ENCODE measurements at places on chromosomes 6 and 20.

DNA sequence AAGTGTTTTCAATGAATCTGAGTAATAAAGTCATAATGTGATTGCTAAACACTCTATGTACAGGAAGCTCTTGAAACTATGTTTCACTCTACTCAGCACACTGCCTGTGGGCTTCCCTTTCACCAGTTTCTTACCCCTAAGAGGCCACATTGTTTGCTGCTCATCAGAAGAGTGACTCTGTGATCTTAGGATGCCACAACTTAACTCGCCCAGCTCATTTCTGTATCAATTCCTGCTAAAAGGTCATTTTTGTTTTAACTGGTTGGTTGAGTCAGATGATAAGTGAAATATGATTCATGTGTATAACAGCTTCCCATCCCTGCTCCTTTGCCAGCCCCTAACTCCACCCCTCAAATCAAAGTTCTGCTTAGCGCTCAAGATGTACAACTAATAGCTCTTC lies 9.8 kb upstream of the NDUFAF4 start:
- DNase-seq = no peak

- DNase-seq = no peak
Measured at GRCh38 chr6:25753079-25753478, 1.5 kb upstream of the SLC17A4 start.

DNA sequence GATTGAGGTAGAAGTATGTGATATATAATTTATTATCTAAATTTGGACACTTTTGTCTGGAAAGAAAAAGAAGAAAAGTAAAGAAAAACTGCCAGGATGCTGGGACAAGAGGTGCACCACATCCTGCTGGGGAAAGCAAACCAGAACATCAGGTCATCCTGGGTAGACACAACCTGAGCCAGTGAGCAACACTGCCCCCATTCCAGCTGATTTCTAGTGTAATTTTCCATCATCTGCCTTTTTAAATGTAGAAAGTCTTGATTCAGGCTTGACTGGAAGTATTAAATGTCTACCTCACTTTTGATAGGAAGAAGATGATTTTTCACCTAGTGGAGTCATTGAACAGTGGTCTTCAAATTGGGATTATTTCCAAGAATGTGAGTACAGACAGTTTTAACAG lies 1164.5 kb upstream of the CITED2 start:
- no peak for DNase-seq

GRCh38 chr6:33202799-33203198 lies 1.7 kb upstream of the HSD17B8 start:
- no peak for DNase-seq

- no peak for DNase-seq
Measured at GRCh38 chr6:62042429-62042828, 243.6 kb downstream of the KHDRBS2 start.

- no peak for DNase-seq
Measured at GRCh38 chr6:111171577-111172400, 84.5 kb downstream of the SLC16A10 start.

GRCh38 chr6:31769684-31770371 lies 7.3 kb downstream of the VWA7 start:
- peak; percentile 39 for DNase-seq

- no peak for DNase-seq
Measured at GRCh38 chr20:37558306-37558705, 30.6 kb upstream of the BLCAP start.

DNA sequence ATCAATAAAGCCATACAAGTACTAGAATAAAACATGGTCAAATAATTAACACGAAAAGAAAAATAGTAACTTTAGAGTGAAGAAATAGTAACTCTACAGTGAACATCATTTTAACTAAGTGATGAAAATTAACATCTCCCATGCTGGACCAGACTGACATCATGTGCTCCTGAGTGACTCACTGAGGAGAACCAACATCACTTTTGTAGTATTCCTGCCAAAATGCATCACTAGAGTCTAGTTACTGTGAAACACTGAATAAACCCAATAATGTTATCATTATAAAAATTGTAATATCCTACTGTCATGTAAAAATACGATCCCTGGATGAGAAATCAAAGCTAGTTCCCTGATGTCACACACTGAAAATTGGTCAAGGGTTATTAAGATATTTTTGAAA lies 361.3 kb downstream of the CD109 start:
- no peak for DNase-seq

DNA sequence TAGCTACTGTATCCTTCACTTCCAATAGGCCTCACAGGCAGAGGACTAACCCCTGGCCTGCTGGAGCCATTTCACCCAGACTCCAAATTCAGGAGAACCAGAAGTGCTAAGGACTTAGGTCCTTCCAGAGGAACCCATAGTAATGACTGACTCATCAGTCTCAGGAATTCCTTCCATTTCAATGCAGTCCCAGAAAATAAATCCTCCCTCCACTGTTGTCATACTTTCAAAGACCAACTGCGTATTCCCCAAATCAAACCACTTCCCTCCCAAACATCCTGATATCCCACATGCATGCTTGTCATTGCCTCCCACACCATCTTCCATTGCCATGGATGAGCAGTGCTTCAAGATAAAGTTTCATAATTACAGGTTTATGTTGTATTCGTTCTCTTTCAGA lies 31.8 kb upstream of the NT5E start:
- no peak for DNase-seq

DNA sequence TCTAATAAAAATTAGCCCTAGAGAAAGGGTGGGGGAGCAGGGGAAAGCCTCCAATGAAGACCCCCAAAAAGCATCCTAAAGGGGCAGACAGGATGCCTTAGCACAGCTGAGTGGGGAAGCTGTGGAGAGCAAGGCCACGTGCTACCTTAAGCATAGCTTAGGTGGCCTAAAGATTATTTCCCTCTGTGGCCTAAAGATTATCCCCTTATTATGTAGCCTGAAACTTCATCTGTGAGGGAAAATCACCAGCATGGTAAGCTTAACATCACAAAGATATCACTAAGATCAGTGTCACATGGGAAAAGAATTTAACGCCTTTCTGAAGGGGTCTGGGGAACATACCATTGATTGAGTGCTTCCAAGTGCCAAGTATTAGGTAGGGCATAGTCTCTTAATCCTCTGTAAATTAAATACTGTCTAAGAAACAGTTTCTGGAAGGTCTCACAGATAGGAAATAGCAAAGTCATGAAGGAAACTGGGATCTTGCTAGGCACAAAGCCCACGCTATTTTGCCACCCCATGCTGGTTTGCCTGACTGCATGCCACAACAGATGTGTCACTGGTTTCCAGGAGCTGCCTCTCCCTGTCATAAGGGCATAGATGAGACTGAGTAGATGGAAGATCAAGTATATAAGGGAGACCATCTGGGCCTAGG lies 170.0 kb downstream of the HACE1 start:
- DNase-seq = peak; percentile 13

GRCh38 chr6:7268816-7269555 lies 44.0 kb downstream of the SSR1 start:
- DNase-seq = no peak

DNA sequence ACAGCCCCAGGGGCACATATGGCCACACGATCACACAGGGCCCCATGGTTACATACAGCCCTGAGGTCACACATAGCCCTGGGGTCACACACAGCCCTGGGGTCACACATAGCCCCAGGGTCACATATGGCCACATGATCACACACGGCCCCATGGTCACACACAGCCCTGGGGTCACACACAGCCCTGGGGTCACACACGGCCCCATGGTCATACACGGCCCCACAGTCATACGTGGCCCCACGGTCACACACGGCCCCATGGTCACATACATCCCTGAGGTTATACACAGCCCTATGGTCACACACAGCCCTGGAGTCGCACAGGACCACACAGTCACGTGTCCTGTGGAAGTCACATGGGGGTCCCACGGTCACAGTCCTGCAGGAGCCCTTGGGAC lies 120.1 kb downstream of the AGPAT4 start:
- DNase-seq = no peak

DNA sequence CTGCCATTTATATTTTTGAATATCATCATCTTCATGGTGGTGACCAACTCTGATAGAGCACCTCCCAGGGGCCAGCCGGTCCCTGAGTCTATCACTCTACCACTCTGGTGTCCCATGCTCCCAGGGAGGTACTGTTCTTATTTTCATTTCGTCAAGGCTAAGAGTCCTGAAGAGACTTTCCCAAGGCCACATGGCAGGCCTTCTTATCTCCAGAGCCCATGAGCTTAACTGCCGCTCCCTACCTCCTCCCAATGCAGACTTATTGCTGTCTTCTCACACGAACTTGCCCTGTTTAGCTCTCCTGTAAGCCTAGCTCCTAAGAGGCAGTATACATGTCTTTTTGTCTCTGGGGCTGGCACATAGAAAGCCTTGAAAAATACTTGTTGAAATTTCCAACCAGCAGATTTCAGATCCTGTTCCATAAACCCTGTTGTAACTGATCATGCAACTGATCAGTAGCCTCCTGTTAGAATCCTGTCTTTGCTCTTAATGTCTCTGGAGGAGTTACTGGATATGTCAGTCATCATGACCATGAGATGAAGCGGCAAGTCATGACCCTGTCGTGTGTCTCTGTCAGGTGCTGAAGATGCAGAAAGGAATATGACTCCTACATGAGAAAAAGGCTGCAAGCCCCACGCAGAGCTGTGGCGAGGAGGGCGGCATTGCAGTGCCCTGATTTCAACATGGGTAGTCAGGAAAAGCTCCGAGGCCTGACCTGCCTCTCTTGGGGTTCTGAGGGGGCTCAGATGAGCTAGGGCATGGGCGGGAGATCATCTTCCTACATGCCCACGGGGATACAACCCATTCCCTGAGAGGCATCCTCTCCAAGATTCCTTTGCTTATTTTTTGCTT lies 60.0 kb downstream of the TTI1 start:
- no peak for DNase-seq

DNA sequence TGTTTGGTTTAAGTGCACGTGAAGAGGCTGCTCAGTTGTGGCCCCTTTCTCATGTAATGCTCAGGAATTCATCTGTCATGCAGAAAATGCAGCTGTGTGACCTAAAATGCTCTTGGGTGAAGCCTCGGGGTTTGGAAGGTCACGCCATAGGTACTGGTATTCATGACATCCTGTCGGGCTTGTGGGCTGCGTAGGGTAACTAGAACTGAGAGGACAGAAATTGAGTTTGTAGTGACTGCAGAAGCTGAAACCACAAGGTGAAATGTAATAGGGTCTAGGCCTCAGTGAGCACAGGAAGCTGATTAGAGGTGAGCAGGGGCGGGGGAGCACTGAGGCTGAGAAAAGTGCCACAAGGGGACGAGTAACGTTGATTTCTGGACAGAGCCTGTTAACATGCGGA lies 128.8 kb downstream of the SOBP start:
- DNase-seq = no peak

DNA sequence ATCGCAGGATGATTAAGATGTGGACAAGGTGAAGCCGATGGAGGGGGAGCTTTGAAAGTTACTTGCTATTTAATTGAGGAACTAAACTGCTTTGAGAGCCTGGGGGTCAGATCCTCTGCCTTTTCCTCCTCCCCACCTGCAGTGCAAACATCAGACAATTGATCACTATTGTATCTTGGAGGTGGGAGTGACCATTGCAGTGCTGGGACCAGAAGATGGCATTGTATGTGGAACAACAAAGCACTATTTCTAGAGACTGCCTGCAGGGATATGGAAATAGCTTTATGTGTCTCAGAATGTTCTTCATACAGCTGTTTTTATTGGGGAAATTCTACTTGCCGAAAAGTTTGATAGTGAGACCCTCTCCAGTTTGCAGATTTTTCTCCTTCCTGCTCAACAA lies 4.2 kb downstream of the MOG start:
- DNase-seq = no peak

GRCh38 chr20:53276143-53276542 lies 304.0 kb downstream of the TSHZ2 start:
- DNase-seq = no peak
